ENCODE measurements at places on chromosomes 12 and 14.

- DNase-seq, result no peak
These were observed 19.3 kb upstream of the LLPH start for GRCh38 chr12:66149702-66150398.

DNA sequence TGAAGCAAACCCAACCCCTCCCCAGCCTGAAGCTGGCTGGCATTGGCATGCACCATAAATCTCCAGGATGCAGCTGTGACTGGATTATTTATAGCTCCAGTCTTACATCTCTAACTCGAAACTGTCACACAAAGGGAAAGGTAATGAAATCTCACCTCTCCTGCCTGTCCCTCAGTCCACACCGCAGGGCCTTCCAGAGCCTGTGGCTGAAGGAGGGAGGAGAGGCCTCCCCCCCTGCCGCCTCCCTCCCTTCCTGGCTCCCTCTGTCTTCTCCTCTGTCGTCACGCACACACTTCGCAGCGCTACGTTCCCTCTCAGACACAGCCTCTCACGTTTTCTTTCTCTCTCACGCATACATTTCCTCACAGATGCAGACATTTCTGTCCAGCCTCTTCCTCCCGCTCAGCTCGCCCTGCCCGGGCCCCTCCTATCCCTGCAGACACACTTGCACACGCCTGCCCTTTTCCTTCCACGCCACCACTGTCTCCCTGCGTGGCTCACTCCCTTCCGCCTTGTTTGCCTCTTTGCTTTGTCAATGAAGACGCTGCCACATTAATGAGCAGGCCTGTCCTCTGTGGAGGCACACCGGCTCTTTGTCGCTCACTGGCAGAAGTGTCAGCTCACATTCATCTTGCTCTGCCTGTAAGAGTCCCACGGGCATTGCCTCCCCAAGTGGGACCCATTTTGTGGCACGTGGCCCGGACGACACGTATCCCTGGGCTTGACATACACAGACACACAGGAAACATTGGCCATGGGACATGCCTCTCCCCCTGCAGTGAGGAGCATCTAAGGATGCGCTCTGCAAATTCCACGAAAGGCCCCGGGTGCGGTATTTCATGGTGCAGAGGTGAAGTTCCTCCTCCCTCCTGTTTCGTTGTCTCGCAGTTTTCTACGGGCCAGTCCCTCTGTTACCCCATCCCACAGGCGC lies 27.9 kb downstream of the IRF2BPL start:
- DNase-seq, result peak; percentile 37

DNA sequence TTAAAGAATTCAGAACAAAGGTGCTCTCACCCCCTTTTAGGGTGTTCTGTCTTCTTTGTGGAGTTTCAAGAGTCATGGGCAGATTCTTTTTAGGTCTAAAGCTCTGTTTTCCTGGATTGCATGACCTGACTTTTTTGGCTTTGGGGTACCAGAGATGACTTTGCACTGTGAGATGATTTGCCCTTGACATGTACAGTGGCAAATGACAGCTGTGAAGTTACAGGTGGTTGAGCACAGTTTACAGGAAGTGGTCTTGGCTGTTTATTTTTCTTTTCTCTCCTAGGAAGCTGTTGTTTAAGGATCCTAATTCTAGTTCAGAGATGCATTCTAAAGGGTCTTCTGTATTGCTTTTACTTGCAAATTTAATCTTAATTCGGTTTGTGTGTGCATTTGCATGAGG lies 83.8 kb upstream of the METAP2 start:
- no peak for DNase-seq

DNA sequence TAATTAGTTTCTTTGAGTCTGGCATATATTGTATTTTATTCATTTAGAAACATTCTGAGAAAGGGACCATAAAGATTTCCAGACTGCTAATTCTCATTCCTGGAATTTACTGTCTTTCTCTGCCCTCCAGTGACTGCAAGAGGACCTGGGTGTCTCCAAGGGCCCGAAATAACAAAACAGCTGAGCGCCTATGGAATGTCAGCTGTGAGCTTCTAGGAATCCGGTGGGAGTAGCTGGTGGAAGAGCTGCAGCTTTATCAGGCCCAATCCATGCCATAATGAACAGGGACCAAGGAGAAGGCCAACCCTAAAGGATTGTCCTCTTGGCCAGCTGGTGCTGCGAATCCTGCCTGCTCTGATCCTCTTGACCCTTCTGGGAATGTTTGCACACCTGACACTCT lies 31.9 kb downstream of the RDH12 start:
- no peak for DNase-seq

GRCh38 chr12:5246196-5246595 lies 185.7 kb upstream of the NTF3 start:
- no peak for DNase-seq

- DNase-seq, result no peak
These were observed 15.3 kb downstream of the UBE2N start for GRCh38 chr12:93426412-93426805.

GRCh38 chr12:56398324-56398723 lies 35.7 kb upstream of the APOF start:
- no peak for DNase-seq

DNA sequence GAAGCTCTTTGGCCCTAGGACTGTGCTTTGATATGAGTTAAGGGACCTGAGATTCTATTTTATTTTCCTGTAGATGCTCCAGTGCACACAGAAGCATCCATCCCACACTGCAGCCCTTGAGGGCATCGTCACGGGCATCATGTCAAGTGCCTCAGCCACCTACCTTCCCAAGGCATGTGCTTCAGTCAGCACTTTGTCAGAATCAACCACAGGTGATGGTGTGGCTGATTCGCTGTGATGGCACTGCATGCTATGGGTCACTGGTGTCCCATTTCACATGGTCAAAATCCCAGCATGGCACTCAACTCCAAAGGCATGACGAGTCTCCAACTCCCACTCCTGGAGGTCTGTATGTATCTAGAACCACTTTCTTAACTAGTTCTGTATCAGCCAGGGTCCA lies 100.8 kb downstream of the AACS start:
- no peak for DNase-seq

GRCh38 chr12:109447482-109447881 lies 29.6 kb downstream of the KCTD10 start:
- DNase-seq, result no peak

DNA sequence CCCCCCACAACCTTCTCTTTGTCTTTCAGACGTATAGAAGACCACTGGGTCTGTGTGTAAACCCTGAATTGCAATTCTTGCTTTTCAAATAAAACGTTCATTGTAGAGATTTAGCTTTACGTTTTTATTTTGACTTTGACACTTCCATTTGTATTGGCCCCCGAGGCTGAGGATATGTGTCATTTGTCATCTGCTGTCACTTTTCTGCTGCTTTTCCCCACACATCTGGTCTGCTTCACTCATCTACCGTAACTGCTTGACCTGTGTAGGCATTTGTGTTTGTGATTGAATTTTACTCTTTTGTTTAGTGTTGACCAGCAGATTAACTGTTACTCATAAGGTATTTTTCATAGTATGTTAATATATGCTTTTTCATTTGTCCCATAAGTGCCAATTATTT lies 157.2 kb upstream of the SYT10 start:
- DNase-seq, result no peak

DNA sequence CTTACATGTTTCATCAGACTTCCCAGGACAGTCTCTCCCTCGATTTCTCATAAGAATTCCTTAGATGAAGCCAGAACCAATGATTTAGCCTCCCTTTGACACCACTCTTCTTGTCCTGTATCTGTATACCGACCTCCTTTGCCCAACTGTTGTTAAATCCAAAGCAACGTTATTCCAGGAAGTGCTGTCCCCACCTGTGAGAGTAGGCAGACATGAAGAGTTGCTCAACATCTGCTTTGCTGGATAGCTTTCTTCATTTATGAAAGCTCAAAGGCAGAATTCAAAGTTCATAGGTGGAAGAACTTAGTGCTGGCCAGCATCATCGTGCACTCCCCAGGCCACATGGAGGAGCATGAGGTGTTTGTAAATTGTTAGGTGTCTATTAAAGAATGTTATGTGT lies 55.6 kb downstream of the GTF2A1 start:
- no peak for DNase-seq

GRCh38 chr14:102945346-102946130 lies 23.1 kb downstream of the AMN start:
- DNase-seq, result no peak

GRCh38 chr12:29026419-29026818 lies 122.7 kb upstream of the FAR2 start:
- no peak for DNase-seq

DNA sequence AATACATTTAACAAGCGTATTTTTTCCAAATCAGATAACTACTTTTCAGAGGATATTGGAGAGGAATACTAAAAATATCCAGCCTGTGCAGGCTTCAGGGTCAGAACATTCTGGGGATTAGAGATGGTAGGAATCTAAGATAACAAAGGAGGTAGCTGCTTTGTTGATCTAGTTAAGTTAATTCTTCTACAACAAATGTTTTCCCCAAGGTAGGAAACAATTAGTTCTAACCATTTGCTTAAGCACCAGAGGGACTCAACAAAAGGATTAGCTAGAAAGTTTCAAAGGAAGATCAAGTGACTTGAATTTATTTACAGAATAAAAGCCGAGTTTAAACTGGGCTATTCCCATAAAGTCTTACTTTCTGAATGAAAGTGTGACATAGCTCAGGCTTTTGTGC lies 524.2 kb downstream of the TMTC2 start:
- DNase-seq, result no peak

DNA sequence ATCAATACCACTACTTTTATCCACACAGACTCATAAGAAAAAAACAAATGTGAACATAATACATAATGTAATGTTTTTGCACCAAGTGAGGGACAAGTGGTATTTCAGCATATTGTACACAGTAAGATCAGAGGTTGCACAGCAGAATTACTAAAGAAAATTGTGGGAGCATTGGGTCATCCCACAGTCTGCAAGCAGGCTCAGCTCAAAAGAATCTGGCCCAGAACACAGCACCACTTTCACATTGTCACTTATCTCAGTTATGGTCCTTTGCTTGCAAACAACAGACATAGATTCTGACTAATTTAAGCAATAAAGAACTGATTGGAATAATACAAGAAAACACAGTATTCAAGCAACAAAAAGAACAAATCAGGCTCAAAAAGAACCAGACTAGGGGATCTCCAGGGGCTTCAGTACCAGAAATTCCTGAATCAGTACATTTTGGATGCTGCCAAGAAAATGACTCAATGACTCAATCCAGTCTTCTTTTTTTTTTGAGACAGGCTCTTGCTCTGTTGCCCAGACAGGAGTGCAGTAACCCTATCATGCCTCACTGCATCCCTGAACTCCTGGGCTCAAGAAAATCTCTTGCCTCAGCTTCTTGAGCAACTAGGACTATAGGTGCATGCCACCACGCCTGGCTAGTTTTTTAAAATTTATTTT lies 42.9 kb upstream of the EEA1 start:
- DNase-seq, result no peak

GRCh38 chr14:98999345-98999744 lies 272.7 kb downstream of the BCL11B start:
- no peak for DNase-seq

DNA sequence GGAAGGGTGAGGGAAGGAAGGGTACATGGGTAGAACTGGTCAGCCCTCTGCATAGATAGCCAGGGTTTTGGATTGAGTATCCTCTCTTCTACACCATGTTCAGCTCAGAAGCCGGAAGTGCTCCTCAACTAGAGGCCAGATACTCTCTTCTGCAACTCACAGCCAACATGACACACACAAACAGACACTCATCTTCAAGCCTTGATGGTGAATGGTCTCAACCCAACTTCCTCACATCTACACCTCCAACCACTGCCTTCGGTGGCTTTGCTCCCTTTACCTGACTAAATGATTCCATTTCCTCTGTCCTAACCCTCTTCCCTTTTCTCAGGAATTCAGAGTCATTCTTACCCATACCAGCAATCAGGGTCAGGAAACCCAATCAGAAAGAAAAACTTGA lies 7.6 kb upstream of the FKBP11 start:
- no peak for DNase-seq

DNA sequence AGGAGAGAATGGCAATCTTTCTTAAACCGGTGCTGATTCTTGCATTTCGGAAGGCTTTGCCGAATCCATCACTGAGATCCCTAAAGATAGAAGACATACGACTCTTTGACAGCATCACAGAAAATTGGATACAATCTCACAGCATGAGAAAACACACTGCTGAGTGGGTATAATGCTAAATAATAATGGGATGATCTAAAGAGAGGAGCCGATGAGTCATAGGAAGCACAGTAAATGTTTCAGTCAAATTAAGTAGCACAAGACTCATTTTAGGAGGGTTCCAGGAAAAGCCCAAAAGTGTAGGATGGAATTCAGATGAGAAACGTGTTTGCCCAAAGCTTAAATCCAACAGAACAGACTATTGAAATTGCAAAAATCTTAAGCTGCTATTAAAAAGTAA lies 81.7 kb downstream of the CPNE8 start:
- no peak for DNase-seq

DNA sequence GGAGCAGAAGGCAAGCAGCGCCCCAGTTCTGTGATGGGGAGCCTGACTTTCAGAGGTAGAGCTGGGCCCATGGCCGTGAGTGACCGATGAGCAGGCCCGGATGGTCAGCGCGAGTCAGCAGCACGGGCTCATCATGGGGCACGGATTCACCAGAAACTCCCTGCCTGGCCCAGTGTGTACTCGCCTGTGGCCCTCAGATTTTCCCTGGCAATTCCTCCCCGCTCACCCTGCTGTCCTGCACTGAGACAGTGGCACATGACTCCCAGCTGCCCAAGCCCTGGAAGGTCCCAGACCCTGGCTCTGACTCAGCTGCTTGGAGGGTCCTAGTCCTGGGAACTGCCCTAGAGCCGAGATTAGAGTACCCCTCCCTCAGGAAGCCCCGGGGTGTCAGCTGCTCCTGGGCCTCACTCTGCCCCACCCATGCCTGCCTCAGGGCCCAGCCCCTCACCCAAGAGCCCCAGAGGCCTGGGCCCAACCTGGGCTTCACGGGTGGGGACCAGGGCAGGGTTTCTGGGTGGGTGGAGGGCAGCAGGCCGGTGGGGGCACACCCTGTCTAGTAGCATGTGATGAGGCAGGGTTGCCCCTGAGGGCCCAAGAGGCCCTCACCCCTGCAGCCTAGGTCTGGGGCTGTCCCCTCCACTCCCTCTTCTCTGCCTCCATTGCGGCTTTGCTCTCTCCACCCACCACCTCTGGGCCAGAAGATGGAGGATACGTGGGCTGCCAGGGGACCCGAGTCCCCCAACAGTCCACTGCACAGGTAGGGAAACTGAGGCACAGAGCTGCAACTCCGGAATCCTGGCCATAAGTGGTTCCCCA lies 8.4 kb downstream of the TRMT61A start:
- no peak for DNase-seq

- DNase-seq, result no peak
These were observed 72.5 kb downstream of the ACSS3 start for GRCh38 chr12:81150382-81150781.

GRCh38 chr14:76829013-76829365 lies 2.8 kb downstream of the LRRC74A start:
- DNase-seq, result no peak

GRCh38 chr12:2084553-2085296 lies 31.9 kb downstream of the CACNA1C start:
- no peak for DNase-seq

DNA sequence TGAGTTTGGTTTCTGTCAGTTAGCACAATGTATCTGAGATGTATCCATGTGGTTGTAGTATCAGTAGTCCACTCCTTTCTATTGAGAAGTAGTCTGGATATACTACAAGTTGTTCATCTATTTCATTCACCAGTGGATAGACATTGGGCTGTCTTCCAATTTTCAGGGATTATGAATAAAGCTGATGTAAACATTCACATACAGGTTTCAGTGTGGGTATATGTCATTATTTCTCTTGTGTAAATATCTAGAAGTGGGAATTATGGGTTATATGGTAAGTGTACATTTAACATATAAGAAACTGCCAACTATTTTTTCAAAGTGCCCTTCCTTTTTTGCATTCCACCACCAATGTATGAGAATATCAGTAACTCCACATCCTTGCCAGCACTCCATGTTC lies 35.9 kb downstream of the PHLDA1 start:
- DNase-seq, result no peak

All from nucleus accumbens (tissue), 56 donors.